IMR-90 (cell line): ENCODE measurements at places on chromosomes 16 and 17. TPM values are rescaled to one million over a fixed set of nuclear protein-coding genes. Genes with fewer than 3 reads are reported as not detected.

GRCh38 chr16:86571530-86571915 lies 4.9 kb downstream of the FOXC2 start:
- DNase-seq: no peak

FGF11 gene
- 0.99 and 1.1 TPM in 2 replicates for polyA plus RNA-seq

DNA sequence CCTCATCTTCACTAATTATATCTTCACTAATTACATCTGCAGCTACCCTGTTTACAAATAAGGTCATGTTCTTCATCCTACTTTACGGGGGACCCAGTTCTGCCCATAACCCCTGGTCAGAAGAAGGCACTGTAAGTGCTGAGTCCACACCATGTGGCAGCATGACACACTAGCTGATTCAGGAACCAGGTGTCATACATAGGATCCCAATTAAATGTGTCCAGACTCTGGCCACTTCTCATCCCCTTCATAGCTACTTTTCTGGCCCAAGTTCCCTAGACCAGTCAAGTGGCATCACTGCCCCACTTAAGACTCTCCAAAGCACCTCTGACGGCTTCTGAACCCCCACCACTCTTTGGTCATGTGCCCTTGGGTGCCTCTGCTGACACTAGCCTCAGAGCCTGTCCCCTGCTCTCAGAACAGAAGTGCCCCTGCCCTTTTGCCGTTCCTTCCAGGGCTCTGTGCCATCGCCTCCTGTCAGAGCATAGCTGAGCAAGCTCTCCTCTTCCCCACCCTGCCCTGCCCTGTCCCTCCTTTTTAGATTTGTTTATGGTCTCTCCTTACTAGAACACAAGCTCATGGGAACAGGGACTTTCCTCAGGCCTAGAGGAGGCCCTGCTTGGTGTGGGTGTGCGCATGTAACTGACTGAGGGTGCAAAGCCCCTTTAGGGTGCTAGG lies 61.1 kb downstream of the B9D1 start:
- DNase-seq: no peak

DNA sequence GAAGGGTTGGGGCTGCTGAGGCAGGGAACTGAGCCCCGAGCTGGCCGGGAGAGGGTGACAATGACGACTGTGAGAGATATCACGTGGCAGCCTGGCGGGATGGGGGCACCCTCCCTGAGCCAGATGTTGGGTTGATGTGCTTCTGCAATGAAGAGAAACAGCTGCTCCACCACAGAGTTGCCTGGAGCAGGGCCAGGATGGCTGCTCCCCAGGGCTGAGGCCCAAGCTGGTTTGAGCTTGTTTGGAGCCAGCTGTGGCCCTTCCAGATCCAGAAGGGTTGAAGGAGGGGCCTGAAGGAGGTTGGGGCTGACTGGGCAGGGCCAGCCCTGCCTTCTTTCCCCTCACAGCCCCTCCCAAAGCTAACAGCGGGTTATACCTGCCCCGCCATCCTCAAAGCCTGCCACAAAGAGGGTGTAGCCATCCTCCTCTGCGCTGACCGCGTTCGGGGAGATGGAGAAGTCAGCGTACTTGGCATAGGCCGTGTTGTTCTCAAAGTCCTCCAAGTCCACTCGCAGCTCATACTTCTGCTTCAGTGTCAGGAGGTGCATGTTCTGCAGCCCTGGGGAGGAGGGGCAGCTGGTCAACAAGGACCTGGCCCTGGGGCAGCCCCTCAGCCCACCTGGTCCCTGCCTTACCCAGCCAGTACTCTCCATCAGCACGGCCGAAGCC lies 2.1 kb downstream of the MFAP4 start:
- peak; percentile 91 for DNase-seq

DNA sequence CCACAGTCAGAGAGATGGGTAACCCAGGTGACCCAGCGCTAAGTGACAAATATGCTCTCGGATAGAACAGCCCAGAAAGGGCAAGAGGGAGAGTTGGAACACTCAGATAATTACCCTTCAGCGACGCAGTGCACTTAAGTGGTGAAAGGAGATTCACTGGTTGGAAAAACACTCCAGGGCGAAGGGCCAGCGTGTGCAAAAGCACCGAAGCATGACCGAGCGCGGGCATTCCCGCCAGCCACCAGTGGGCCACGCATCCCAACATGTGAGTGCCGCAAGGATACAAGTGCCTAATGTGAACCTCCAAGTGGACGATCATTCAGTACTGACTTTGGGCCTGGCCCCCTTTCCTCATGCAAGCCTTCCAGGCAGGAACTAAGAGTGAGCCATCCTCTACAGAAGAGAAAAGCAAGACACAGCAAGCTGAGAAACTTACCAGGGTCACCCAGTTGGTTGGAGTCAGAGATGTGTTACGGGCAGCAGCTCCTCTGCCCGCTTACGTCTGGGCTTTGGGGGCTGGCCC lies 258.4 kb downstream of the C16orf95 start:
- DNase-seq: no peak

KRTAP4-9 gene
- polyA plus RNA-seq: 0.24 TPM in 2 replicates

DNA sequence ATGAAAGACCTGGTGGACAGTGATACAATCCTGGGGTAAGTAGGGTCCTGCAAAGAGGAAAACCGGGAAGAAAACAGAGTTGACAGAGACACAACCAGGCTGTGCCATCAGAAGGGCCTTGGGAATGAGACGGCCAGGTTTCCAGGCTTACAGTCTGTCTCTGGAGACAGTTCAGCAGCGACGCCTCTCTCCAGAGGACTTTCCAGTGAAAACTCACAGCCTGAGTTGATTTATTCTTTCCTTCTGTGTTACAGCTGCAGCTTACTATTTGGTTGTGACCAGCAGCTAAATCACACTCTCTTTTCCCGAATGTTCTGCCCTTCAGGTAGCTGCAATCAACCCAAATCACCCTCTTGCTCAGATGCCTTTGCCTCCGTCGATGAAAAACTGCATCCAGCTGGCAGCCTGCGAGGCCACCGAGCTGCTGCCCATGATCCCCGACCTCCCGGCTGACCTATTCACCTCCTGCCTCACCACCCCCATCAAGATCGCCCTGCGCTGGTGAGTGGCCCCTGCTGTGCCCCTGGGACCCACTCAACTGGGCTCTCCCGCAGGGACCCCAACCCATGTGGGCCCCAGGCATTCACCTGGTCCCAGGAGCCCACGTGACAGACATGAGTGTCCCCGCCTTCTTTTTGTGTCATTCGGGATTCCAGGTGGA lies 209.2 kb downstream of the RPTOR start:
- no peak for DNase-seq

SMIM36 gene
- polyA plus RNA-seq: not detected in 2 replicates

NCOR1 gene
- polyA plus RNA-seq: 54.5 and 56.5 TPM in 2 replicates

GRCh38 chr16:397135-397661 lies at the start of gene NME4:
NME4 (plus strand) TSS chr16:397199; CDS start chr16:397223, 24 bp downstream.
- no peak for DNase-seq

PRR15L gene
- not detected in 2 replicates for polyA plus RNA-seq

GRCh38 chr17:64087252-64088005 lies 42.5 kb downstream of the ERN1 start:
- DNase-seq: no peak

DNA sequence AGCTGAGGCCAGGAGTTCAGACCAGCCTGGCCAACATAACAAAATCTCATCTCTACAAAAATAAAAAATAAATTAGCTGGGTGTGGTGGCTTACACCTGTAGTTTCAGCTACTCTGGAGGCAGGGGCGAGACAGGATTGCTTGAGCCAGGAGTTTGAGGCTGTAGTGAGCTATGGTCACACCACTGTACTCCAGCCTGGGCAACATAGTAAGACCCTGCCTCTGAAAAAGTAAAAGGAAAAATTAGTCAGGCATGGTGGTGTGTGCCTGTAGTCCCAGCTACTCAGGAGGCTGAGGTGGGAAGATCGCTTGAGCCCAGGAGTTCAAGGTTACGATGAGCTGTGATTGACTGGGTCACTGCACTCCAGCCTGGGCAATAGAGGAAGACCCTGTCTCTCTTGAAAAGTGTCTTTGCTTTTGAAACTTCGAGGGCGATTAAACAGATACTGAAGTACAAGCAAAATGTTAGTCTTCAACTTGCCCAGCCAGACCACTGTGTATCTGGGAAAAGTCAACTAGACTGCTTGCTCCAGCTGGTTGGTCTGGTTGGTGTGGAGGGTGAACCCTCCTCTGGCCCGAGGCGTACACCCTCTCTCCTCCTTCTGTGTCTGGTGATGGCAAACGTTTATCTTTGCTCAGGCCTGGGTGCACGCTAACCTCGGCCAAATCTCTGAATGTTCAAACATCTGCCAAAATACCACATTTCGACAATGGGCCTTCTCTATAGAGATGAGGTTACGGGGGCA lies 174.9 kb downstream of the RAB11FIP4 start:
- no peak for DNase-seq

- no peak for DNase-seq
Observed at GRCh38 chr17:14353861-14354474, 53.1 kb downstream of the HS3ST3B1 start.

DNA sequence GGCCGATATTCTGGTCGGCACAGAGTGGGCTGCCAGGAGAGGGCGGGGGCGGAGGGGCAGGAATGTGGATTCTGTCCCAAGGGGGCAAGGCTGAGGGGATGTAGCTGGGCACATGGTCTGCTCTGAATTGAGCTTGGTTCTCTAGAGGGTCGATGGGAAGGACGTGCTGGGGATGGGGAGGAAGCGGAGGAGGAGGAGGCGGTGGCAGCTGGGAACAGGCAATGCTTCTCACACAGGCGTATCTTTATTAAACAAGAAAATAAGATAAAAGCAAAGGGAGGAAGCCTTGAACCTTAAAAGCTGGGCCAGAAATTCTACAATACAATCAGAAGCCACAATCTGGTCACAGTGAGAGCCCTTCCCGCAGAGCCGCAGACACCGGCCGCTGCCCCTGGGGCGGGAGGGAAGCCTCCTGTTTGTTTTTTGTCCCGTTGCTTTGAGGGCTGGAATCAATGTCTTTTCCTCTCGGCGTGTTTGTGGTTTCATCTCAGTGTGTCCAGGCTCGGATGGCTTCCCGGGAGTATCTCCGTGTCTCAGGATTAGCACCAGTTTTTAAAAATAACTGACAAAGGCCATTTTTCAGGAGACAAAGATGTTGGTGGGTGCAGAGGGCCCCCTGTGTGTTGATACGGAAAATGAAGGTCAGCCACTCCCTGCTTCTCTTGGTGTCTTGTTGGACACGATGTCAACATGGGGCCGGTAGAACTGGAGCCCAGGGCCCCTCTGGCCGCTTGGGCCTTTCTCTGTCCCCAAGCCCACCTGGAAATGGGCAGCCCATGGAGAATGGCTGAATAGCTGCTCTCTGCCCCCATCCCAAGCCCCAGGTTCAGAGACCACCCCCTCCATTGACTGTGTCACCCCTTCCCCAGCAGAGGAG lies 12.3 kb upstream of the SLC7A5 start:
- DNase-seq: no peak

- no peak for DNase-seq
Observed at GRCh38 chr16:49488336-49488735, 114.7 kb downstream of the C16orf78 start.

DNA sequence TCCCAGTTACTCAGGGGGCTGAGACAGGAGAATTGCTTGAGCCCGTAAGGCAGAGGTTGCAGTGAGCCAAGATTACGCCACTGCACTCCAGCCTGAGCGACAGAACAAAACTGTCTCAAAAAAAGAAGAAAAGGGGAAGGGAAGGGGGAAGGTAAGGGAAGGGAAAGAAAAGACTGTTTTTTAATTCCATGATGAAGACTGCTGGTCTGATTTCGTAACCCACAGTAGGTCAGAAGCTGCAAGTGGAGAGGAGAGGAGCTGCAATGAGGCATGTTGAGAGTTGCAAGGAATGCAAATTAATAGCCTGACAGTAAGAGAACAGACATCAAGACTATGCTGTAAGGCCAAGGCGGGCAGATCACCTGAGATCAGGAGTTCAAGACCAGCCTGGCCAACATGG lies 33.3 kb downstream of the HELZ start:
- DNase-seq: peak; percentile 52

- peak; percentile 92 for DNase-seq
Observed at GRCh38 chr17:58351831-58352595, at the start of gene SUPT4H1. SUPT4H1 (minus strand) TSS chr17:58352201; CDS start chr17:58352135, 66 bp downstream.

CDH8 gene
- polyA plus RNA-seq: not detected in 2 replicates

DNA sequence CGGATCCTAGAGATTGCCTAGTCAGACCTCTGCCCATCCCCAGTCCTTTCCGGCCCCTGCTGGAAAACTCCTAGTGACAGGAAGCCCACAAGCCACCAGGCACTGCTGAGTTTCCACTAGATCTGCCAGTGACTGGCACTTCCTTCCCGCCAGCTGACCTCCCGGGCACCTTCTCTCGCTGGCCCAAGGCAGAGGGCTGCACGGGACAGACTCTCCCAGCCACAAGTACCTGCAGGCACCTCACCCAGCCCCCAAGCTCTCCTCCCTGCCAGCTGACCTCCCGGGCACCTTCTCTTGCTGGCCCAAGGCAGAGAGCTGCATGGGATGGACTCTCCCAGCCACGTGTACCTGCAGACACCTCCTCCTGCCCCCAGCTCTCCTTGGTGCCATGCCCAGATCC lies 66.3 kb upstream of the DOC2B start:
- DNase-seq: no peak

CTRB1 gene
- not detected in 2 replicates for polyA plus RNA-seq

DNA sequence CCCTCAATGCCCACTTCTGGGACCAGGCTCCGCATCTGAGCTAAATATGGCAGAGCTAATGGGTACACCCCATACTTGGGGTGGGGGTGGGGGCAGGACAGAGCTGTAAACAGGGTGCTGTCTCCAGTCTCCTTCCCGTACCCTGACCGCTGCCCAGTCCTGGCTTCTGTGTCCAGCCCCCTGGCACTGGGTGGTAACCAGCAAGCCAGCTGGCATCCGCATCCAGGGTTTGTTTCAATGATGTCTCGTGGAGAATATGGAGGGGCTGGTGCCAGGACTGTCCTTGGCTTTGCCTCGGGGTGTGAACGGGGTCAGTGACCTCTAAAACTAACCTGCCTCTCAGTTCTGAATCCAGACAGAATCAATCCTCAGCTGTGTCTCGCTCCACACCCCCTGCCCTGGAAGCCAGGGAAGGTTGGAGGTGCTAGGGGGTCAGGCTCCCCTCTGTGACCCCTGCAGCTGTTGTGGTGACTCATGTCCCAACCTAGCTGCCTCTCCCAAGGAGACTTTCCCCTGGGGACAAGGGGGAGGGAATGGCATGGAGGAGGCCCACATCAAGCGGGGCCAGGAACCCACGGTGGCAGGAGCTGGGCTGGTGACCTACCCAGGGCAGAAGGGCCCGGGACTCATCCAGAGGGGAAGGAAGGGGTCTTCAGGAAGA lies 1.5 kb upstream of the PNMT start:
- DNase-seq: no peak

GNG13 gene
- polyA plus RNA-seq: not detected in 2 replicates

DNA sequence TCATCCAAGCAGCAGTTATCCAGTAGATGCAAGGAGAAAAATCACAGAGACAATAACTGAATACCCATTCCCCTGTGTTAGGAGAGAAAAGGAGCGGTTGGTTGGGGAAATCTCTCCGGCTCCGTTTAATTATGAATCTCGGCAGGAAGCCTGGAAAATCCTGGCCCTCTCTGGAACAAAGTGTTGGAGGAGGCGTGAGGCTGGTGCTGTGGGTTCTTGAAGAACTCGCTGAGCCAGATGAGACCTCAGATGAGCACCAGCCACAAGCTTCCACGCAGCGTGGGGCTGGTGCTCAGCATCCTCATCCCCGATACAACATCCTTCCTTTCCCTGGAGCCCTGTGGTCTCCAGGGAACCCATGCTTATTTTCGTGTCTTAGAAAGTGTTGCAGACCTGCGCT lies 39.7 kb downstream of the CACNG4 start:
- no peak for DNase-seq

FOXN1 gene
- polyA plus RNA-seq: not detected in 2 replicates

CHRNE gene
- polyA plus RNA-seq: 0.21 and 0.24 TPM in 2 replicates
